ENCODE measurements at places on chromosomes 13 and 19.

DNA sequence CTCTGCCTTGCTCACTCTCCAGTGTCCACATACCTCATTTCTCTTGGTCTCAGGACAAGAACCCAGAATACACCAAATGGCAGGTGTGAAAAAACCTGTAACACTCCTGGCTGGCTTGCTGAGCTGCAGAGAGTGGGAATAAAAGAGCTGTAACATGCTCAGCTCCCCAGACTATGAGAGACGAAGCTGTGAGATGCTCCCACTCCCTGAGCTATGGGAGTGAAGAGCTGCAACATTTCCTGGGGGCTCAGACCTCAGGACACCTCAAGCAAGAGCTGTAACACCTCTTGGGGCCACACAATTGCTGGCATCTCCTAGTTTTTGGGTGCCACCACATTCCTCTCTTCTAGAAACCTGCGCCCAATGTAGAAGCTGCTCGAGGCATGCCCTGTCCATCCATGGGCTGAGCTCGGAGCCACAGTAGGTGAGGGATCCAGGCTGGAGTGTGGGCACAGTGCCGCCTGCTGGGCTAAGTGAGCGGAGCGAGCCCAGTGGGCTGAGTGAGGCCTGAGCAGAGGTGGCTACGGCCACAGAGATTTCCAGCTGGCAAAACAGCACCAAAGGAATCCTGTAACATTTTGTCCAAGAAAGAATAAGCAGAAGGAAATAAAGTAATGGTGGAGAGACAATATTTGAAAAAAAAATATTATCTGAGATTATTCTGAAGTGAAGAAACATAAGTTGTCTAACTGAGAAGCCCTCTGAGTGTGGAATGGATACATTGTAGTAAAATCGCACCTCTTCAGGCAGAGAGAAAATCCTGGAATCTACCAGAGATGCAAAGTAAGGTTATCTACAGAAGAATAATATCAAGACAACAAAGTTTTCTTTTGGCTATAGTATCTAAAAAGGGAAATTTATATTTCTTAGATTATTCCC is 186.2 kb upstream of the PCDH9 start:
- peak; percentile 20 for DNase-seq

DNA sequence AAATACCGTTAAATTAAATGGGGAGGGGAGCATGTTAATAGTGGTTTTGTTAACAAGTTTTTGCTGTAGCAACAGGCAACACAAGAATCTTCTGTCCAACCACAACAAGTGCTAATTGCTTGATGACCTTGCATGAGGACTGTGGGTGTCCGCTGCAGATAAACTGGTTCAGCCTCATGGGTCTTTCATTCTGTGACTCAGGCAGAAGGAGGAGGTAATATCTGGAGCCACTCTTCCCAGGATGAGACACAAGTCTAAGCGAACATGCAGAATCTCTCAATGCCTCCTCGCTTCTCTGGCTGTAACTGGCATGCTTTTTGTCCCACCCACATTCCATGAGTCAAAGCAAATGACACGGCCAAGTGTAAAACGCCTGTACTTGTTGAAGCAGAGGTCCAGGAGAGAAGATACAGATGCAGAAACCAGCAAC is 56.6 kb upstream of the MYO16 start:
- DNase-seq, result peak; percentile 74

- no peak for DNase-seq
Observed at GRCh38 chr19:11479090-11479897, 1.6 kb downstream of the ELAVL3 start.

DNA sequence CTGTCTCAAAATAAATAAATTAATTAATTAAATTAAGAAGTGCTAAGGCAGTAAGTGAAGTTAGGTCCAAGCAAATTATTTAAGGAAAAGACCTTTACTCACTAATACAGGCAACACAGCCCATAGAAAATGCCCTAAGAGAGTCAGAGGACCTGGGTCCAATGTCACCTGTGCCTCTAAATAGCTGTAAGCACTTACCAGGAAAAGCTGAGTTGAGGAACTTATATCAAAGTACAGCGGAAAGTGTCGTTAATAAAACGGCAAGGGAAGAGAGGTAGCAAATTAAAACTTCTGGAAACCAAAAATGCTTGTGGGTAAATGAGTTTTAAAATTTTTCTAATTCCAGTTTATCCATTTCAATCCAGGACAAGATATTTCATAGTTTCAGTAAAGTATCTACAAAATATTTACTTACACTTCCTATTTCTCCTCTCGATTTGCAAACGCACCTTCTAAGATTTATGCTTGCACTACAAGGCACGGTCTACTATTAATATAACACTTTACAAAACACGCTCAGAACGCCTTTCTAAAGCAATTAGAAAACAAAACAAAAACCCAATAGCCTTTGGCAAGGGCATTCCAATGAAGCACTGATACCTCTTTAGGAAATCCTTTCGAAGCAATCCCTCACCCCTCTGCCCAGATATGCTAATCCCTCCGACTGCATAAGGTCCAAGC is 963 bp downstream of the VPS36 start:
- no peak for DNase-seq

Data from MG63 (cell line).